ENCODE measurements at places on chromosomes 2 and 18.

DNA sequence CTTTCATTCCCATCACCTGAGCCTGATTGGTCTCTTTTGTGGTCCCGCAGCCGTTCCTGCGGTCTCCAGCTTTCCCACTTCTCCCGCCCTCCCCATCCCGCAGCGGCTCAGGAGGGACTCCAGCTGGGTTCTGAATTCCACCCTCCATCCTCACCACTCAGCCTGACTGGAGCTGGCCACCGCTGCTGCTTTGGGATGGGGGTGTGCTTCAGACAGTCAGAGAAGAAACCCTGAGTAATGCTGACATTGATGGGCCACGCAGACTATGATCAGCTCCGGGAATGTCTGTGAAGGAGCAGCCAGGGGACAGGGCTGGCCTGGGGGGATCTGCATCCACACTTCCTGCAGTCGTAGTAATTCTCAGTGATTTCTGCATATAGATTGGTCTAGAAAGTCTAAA is 45.9 kb upstream of the TXNDC2 start:
- DNase-seq = no peak

DNA sequence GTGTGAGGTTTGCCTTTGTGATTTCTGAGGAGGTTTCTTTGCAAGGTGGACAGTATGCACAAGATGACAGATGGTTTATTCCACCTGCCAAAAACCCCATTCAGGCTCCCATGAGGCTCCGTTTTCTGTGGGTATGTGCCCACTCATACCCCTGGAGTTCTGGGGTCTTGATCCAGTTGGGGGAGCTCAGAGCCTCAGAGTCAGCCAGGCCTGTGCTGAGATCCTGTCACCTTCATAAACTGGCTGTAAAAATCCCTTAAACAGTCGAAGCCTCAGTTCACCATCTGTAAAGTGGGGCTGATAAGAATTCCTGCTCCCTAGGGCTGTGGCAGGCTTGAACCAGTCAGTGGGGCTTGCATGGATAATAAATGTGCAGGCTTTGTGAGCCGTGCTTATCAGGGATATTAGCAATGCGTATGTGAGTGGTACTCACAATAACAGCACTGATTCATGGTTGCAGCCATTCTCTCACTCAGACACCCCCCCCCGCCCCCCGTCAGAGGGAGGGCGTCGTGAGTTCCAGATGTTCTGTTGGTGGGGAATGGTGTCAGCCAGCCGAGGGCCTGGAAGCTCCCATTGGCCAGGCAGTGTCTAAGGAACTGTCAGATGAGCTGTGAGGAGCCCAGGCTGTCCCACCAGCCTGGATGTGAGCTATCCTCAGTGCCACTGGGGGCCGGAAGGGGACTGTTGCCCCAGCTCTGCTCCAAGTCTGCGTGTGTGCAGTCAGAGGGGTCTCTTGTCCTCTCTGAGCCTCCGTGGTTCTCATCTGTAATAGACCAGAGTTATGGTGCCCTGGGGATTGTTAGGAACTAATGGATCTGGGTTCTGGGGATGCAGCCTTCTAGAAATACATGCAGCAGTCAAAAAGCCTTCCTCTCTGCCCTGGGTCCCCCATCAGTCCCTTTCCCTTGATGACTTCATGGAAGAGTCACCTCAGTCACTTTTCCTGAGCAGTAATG is 51.7 kb downstream of the KCNIP3 start:
- no peak for DNase-seq

- DNase-seq = no peak
Observed at GRCh38 chr18:80225685-80226084, 21.6 kb downstream of the PARD6G start.

GRCh38 chr2:164992818-164993217 is 37.5 kb upstream of the SLC38A11 start:
- peak; percentile 34 for DNase-seq

- DNase-seq = no peak
Observed at GRCh38 chr2:238597638-238598528, 171.2 kb downstream of the ASB1 start.

DNA sequence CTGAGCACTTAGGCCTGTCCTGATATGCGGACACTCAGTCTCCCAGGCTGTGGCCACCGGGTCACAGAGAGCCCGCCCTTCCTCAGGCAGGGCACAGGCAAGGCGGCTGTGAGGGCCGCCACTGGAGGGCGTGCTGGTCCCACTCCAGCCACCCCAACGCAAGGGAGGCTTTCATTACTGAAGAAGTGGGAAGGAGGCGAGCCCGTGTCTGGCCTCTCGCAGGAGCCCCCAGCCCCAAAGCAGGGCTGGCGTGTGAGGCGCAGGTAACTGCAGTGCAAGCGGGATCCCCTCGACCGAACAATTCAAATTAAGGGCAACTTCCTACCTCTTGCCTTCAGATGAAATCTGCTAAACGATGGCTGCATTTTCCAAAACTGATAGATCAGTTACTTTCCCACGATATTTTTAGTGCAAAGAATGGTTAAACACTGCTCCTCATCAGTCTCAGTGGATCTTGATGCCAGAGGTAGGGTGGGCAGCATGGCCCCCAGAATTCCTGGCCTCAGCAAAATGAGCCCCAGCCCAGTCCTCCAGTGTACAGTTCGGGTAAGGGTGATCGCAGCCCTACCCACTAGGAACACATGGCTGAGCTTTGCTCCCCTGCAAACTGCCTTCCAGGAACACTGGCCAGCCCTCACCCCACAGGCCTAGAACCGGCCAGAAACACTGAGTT is 97.2 kb downstream of the SEPTIN10 start:
- DNase-seq = peak; percentile 13

DNA sequence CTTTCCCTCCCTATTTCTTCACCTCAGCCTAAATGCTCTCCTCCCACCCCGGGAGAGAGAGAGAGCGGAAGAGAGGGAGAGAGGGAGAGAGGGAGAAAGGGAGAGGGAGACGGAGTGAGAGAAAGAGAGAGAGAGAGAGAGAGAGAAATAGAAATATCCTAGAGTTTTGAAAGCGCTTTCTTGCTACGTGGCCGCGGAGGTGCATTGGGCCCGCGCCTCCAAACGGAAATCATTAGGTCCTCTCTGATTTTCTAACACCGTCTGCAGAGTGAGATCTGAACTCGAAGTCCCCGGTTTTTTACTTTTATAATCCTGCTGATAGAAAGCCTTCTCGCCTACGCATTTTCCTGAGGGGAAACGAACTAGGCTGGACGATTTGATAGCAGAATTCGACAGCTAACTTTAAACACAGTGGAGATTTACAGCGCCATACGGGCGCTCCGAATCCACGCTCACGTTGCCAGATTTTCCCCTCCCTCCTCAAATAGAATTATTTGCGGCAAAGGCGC is 903 bp upstream of the EVX2 start:
- DNase-seq = no peak

DNA sequence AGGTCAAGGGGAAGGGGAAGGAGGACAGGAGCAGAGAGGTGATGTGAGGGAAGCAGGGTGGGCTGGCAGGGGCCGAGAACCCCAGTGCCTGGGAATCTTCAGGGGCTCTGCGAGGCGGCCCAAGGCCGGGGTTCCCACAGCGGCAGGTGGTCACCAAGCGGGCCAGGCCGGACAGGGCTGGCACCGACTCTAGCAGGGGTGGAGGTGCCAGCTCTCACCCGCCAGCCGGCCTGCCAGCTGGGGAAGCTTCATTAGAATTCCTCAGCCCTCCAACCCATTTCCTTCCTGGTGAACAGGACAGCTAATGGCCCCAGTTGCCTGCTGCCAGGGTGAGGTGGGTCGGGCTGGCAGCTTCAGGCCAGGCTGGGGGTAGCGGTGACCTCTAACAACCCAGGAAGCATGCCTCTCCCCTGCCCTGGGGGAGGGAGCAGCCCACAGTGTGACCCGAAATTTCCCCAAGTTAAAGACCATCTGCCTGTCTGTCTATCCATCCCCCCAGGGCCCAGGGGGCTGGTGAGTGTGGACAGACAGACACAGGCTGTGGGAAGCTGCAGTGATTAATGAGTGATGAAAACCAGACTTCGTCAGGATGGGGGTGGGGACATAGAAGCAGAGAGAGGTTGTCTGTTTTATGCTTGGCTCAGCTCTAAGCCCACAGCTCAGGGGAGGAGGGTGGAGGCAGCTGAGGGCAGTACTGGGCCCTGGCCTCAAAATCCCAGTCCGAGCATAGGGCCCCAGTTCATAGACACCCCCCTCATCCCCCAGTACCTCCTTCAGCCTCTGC is 144.1 kb downstream of the ZFP36L2 start:
- DNase-seq = no peak

GRCh38 chr2:158815658-158816057 is 20.5 kb downstream of the DAPL1 start:
- DNase-seq = no peak

- no peak for DNase-seq
Observed at GRCh38 chr2:86274918-86275275, 62.5 kb downstream of the REEP1 start.

DNA sequence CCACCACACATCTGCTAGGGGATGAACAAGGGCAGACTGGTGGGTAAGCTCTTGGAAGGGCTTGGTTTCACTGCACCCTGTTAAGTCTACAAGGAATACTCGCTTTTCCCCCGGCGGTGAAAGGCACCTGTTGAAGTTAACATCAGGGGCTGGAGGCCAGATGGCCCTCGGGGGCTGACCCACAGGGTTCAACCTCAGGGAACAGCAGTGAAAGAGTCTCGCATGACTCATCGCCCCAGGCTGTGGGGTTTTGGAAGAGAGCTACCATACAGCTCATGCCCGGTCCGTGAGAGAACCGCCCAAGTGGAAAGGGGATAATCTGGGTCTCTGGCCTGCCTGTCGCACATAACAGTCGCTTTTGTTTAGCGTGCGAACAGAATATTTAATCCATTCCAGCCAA is 748.0 kb downstream of the DPP10 start:
- DNase-seq = no peak

DNA sequence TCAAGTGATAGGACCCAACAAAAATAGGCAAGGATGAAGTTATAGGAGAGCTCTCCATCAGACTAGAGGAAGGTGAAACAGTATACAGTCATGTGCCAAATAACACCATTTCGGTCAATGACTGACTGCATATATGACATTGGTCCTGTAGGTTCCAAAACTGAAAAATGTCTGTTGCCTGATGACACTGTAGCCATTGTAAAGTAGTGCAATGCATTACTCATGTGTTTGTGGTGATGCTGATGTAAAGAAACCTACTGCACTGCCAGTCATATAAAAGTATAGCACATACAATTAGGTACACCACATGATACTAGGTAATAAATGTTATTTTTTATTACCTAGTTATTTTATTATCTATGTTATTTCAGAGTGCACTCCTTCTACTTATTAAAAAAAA is 147.9 kb downstream of the GREB1L start:
- no peak for DNase-seq

DNA sequence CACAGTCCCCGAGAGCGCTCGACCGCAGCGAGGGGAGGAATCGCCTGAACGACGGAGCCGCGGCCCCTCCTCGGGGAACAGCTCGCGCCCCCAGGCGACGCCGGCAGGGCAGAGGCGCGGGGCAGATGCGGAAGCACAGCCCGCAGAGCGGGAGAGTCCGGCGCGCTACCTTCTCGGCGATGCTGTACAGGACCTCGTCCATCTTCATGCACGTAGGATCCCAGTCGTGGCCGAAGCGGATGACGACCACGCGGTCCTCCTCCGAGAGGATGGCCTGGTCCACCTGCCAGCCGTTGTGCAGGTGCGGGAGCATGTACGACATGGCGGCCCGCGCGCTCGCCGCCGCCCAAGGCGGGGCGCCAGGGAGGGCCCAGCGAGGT is 302 bp downstream of the TXNL4A start:
- peak; percentile 41 for DNase-seq

DNA sequence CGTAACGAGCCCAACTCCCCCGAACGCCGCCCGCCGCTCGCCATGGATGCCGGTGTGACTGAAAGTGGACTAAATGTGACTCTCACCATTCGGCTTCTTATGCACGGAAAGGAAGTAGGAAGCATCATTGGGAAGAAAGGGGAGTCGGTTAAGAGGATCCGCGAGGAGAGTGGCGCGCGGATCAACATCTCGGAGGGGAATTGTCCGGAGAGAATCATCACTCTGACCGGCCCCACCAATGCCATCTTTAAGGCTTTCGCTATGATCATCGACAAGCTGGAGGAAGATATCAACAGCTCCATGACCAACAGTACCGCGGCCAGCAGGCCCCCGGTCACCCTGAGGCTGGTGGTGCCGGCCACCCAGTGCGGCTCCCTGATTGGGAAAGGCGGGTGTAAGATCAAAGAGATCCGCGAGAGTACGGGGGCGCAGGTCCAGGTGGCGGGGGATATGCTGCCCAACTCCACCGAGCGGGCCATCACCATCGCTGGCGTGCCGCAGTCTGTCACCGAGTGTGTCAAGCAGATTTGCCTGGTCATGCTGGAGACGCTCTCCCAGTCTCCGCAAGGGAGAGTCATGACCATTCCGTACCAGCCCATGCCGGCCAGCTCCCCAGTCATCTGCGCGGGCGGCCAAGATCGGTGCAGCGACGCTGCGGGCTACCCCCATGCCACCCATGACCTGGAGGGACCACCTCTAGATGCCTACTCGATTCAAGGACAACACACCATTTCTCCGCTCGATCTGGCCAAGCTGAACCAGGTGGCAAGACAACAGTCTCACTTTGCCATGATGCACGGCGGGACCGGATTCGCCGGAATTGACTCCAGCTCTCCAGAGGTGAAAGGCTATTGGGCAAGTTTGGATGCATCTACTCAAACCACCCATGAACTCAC is 673 bp downstream of the PCBP1 start:
- peak; percentile 73 for DNase-seq

- DNase-seq = no peak
Observed at GRCh38 chr2:194003911-194004310, 1653.1 kb upstream of the SLC39A10 start.

- DNase-seq = no peak
Observed at GRCh38 chr2:142994665-142995064, 117.2 kb downstream of the KYNU start.

GRCh38 chr2:101546376-101547058 is 71.6 kb upstream of the RFX8 start:
- DNase-seq = peak; percentile 81

DNA sequence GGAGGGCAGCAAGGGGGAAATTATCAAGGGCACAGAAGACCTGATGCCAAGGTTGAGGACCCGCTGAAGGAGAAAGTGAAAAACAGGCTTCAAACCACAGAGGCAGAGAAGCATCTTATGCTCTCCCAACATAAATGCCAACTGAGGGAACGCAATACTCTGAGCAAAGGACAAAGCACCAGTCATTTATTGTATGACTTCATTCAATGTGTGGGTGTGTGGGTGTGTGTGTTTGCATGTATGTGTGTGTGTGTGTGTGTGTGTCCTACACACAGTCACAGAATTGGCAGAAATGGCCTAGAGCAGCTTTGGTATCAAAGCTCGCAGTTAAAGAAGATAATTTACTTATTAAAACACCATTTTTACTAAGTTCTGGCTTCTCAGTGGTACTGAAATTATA is 51.4 kb downstream of the UXS1 start:
- peak; percentile 36 for DNase-seq

DNA sequence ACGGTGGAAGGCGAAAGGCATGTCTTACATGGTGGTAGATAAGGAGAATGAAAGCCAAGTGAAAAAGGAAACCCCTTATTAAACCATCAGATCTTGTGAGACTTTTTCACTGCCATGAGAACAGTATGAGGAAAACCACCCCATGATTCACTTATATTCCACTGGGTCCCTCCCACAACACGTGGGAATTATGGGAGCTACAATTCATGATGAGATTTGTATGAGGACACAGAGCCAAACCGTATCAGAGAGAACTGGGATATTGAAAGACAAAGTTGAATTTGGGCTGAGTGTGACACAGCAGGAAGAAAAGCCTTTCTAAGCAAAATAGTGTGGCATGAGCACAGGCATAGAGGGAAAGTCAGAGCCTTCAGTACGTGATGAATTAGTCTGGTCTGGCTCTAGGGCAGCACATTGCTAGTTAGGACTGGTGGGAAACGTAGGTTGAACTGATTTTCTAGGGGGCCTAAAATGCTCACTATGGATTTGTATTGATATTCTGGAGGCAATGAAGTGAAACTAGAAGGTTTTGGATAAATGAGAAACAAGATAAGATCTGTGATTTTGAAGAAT is 84.8 kb upstream of the RND3 start:
- DNase-seq = no peak
